ENCODE measurements at places on chromosomes 2 and 18.

DNA sequence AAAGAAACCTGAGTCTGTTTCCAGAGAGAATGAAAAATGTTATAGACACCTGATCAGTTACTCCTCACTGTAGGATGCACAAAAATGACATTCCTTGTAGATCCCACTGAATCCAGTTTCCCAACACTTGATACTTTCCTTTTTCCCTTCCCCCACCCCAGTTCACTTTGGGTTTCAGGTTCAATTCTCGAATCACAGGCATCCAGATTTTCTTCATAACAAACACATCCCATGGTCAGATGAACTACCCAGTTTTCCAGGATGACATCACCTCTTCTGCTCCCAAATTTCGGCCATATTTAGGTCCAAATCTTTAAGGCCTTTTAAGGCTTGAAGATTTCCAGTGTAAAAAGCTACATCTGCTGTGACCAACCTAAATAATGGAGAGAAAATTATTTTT, 51.5 kb downstream of the UGP2 start:
- no peak for DNase-seq

- no peak for DNase-seq
These were observed 208.3 kb downstream of the EIPR1 start for GRCh38 chr2:3169106-3169870.

GRCh38 chr2:72988726-72989273, 71.5 kb downstream of the EMX1 start:
- DNase-seq = no peak

GRCh38 chr2:123518367-123518766, 506.7 kb upstream of the CNTNAP5 start:
- no peak for DNase-seq

DNA sequence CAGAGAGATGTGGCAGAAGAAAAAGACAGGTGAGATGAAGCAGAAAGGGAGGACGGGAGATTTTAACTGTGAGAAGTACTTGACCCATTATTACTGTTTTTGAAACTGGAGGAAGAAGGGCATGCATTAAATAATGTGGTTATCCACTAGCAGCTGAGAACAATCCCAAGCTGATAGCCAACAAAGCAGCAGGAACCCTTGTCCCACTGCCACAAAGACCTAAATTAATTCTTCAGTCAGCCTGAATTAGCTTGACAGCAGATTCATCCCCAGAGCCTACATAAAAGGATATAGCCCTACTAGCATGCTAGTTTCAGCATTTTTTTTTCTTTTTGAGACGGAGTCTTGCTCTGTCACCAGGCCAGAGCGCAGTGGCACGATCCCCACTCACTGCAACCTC, 19.5 kb upstream of the REG3A start:
- no peak for DNase-seq

- no peak for DNase-seq
These were observed 27.7 kb downstream of the POLE4 start for GRCh38 chr2:74985978-74986609.

GRCh38 chr2:229287823-229288222, 16.7 kb upstream of the PID1 start:
- no peak for DNase-seq

- DNase-seq = no peak
These were observed 64.9 kb downstream of the C1D start for GRCh38 chr2:67997903-67998302.

DNA sequence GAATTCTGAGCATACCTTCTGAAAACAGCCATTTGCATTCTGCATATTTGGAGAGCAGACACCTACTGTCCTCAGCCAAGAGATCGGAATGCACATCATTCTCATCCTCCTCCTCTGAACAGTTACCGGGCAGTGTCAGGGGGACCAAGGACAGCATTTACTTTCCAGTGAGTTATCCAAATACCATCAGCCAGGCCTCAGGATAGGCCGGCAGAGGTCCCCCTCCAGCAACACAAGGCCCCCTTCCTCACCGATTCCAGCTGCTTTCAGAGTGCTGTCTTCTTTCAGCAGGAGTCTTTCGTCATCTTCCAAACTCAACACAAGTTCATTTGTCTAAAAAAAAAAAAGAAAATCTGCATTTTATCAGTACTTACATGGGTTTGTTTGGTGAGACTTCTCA, 55.3 kb downstream of the C2orf76 start:
- DNase-seq = no peak

- DNase-seq = no peak
These were observed 191.3 kb downstream of the RPRM start for GRCh38 chr2:153287109-153287801.

GRCh38 chr2:102717308-102718018, 44.4 kb upstream of the TMEM182 start:
- no peak for DNase-seq

GRCh38 chr2:156436497-156437085, 412 bp downstream of the GPD2 start:
- no peak for DNase-seq

GRCh38 chr2:121479882-121480522, 50.7 kb upstream of the RNU4ATAC start:
- DNase-seq = no peak

DNA sequence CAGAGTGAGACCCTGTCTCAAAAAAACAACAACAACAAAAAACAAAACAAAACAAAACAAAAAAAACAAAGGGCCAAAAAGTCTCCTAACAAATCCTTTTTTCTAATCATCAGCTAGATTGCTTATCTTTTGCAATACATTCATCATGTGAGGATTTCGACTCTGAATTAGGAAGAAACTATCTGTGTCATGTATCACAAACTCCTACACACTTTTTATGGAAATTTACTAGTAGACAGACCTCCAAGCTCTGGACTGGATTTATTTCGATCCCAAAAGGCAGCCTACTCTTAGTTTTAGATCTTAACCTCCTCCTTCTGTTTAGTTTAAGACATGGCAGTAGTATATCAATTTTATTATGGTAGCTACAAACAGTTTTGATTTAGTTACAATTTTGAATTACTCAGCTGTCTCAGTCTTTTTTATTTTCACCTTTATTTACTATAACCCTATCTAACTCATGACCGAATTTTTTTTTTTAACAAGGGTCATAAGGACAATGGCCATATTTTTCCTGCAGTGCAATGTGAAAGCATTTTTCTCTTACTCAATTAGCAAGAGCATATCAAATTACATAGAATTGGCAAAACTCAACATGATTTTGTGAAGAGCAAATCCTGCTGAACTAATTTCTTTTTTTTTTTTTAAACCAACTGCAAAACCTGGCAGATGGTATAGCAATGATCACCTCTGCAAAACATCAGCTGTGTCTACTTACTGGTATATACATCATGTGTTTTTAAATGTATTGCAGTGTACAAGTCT, 10.7 kb upstream of the CCDC88A start:
- no peak for DNase-seq

GRCh38 chr18:69469444-69469919, 68.8 kb downstream of the DOK6 start:
- no peak for DNase-seq

- DNase-seq = no peak
These were observed 52.4 kb downstream of the STK39 start for GRCh38 chr2:168194784-168195522.

- DNase-seq = no peak
These were observed 135.9 kb upstream of the HNRNPA3 start for GRCh38 chr2:177076636-177077179.

DNA sequence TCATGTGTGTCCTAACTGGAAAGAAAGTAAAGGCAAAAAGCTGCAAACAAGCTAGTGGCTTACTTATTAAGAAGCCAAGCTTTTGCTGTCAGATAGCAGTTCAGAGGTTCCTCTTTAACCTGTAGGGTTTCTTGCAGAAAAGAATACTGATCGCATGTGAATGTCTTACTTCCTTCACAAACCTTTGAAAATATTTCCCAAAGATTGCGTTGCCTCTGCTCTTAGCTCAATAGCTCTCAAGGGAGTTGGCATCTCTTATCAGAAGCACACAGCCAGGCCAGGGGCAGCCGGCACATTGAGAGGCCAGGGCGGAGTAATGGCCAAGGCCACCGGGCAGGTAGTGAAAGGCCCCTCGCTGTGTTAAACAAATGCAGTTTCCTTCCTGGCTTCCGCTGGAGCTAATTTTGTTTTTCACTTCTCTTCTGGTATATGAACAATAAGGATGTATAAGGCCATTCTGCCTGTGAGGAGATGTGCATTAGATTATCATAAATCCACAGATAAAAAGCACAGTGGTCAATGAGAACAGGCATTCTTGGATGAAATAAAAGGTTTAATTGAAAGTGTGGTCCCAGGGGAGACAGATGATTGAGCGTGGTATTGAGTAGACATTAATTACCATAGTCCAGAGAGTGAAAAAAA, 542.4 kb upstream of the NRP2 start:
- DNase-seq = no peak

- no peak for DNase-seq
These were observed 22.3 kb upstream of the ACTR3 start for GRCh38 chr2:113867571-113867970.

GRCh38 chr2:69807821-69808540, 21.5 kb upstream of the GMCL1 start:
- no peak for DNase-seq

DNA sequence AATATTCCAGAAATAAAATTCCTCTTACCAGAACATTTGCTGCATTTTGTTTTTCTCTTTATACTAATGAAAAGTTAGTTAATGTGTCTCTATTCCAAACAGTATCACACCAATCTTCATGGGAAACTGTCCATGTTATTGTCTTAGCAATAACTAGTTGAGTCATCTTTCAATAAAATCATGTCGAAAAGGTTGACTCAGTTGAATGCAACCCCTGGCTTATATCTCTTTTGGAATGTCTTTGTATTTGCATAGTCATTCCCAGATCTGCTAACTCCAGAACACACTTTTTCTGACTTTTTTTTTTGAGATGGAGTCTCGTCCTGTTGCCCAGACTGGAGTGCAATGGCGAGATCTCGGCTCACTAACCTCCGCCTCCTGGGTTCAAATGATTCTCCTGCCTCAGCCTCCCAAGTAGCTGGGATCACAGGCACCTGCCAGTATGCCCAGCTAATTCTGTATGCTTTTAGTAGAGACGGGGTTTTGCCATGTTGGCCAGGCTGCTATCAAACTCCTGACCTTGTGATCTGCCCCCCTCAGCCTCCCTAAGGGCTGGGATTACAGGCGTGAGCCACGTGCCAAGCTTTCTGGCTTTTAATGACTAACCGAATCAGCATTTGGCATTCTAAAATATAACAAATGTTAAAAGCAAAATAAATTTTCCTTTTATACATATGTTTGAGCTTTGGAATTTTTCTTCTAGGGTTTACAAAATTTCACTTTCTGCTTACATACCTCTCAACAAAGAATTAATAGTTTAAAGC, 133.2 kb upstream of the GULP1 start:
- DNase-seq = no peak

GRCh38 chr2:60998628-60999545, 18.6 kb upstream of the PEX13 start:
- no peak for DNase-seq

- DNase-seq = no peak
These were observed 12.5 kb downstream of the ZC3H8 start for GRCh38 chr2:112242384-112242783.

DNA sequence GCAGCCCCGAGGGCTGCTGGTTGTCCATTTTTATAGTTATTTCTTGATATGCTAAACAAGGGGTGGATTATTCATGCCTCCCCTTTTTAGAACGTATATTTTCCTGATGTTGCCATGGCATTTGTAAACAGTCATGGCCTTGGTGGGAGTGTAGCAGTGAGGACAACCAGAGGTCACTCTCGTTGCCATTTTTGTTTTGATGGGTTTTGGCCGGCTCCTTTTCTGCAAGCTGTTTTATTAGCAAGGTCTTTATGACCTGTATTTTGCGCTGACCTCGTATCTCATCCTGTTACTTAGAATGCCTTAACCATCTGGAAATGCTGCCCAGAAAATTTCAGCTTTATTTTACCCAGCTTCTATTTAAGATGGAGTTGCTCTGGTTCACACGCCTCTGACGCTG, 825.8 kb upstream of the CDH2 start:
- no peak for DNase-seq

DNA sequence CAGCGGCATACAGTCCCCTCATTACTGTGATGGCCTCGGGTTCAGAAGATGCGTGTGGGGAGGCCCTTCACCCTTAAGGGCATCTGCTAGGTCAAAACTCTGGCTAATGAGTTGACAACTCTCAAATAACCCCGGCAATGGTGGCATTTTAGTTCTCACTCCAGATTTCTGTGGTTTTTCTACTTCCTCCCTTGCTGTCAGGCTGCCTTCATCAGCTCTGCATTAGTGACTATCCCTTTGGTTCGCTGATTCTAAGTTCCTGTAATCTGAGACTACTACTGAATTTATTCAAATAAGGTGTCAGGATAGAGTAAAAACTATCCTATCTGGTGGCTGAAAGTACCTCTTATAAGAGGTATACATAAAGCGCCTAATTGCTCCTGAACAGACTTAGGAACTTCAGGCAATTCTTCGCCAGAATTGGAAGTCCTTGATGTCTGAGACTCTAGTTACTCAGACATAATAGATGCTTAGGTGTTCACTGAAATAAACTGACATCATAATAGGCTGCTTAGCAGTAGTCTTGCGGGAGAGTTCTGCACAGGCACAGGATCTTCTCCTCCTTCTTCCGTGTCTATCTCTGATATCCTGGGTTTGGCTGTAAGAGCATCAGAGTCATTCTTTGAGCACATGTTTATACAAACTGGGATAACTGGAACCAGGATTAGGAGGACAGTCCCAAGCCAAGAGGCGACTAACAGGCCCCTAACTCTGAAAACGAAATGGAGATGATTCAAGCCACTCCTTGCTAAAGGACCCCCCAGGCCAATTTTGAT, 194.5 kb downstream of the DNER start:
- no peak for DNase-seq

DNA sequence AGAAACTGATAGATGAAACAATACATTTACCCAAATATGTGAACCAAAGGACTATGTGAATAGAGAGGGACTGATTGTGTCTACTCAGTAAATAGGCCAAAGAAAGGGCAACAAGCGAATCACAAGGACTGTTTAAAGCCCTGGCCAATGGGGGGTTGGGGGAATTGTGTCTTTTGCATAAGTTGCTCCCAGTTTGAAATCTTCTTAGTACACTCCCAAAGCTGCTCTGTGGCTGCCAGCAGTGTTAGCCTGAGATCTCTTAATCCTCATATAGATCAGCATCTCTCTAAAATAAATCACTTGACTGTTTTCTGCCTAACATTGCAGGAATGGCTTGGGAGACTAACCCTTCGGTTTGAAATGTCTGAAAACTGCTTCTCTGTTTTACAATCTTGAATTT, 236.4 kb downstream of the PLCL1 start:
- DNase-seq = no peak

All from effector CD4-positive, alpha-beta T cell (primary cell).